ENCODE measurements at places on chromosomes 2 and 18.

GRCh38 chr2:227576812-227577211, 21.9 kb upstream of the SCYGR2 start:
- no peak for DNase-seq

DNA sequence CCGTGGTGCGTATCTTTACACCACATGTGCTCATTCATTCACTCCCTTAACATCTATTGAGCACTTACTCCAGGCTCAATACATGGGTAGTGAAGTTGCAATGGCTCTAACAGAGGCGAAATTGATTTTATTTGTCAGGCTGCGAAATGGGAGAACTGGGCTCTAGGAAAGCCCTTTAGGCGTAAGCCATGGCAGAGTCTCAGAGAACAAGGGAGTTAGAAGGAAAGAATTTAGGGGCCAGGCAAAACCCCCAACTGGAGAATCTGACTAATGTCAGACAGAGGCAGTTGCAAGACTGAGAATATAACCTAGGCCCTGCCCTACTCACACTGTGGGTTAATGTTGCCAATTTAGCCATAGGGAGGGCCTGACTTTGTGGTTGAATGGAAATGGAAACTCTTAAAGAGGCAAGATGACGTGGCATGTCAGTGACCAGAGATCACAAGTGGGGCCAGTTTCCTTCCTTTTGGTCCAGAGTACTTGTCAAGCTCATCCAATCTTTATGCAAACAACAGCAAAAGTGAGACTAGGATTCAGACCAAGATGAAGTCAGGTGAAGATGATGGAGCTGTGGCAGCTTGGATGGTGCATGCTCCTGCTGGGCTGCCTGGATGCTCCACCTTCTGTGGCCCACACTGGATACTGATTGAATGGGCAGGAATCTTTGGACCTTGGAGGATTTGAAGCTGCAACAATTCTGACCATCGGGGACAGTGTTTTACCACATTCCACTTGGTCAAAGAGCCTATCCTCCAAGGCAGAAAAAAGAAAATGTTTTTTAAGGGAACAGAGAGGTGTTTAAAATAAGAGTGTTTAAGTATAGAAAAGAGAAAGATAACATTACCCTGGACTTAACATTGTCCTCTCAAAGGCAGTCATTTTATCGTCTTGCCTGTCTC, 92.2 kb downstream of the CAPN13 start:
- no peak for DNase-seq

DNA sequence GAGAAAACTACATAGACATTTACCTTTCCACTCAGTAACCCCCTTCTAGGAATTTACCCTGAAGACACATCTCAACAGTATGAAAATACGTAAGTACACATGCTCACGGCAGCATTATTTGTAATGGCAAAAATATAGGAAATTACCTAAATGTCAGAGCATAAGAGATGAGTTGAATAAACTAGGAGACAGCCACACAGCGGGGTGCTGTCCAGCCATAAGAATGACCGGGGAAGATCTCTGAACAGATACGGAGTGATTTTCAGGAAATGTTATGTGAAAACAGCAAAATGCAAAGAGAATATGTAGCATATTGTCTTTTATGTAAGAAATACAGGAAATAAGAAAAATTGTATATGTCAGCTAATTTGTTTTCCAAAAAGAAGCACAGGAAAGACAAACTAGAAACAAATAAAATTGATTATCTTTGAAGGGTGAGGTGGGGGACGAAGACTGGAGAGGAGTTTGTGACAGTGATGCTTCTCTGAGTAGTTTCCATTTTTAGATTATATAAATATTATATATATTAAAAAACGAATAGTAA, 195.4 kb downstream of the HAUS1 start:
- DNase-seq, result no peak

DNA sequence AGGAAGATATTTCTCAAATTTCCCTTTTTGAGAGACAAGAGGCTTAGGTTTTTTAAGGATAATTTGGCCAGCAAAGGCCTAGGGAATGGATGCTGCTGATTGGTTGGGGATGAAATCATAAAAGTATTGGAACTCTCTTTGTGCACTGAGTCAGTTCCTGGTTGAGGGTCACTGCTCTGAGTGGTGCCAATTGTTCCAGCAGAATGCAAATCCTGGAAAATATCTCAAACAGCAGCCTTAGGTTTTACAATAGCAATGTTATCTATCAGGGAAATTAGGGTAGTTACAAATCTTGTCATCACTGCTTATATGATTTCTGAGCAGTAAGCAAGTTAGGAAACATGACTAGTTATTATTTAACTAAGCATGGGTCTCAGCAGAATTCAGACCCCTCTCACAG, 96.2 kb downstream of the RAD51AP2 start:
- DNase-seq, result no peak

Data from head of caudate nucleus (tissue), 42 donors.